ENCODE measurements at places on chromosomes 1 and 21.
A peak's percentile ranks its signal among the peaks of the same experiment; 100 is the strongest.

DNA sequence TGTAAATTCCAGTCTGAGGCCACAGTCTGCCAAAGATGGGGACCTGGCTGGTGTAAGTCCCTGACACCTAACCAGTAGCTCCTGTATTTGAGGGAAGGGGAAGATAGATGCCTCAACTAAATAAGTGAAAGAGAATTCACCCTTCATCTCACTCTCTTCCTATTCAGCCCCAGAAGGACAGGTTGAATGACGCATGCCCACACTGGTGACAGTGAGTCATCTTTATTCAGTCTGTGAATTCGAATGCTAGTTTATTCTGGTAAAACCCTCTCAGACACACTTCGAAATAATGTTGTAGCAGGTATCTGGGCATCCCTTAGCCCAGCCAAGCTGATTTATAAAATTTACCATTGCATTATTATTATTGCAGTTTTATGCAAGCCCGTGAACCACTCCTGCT lies 617.0 kb upstream of the PRMT6 start:
- DNase-seq, result no peak

- DNase-seq, result no peak
Measured at GRCh38 chr1:14220811-14221210, 377.7 kb upstream of the KAZN start.

DNA sequence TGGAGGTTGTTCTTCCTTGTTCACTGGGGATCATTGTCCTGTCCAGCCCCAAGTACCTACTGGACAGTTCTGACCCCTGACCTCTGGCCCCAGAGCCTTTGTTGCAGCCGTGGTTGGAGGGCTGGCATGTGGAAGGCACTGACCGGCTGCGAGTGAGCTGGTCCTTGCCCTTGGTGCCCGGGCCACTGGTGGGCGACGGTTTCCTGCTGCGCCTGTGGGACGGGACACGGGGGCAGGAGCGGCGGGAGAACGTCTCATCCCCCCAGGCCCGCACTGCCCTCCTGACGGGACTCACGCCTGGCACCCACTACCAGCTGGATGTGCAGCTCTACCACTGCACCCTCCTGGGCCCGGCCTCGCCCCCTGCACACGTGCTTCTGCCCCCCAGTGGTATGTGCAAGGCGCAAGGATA lies 11.4 kb downstream of the TIE1 start:
- no peak for DNase-seq

- DNase-seq, result peak; percentile 47
Measured at GRCh38 chr1:226912587-226913176, 27.4 kb upstream of the COQ8A start.

DNA sequence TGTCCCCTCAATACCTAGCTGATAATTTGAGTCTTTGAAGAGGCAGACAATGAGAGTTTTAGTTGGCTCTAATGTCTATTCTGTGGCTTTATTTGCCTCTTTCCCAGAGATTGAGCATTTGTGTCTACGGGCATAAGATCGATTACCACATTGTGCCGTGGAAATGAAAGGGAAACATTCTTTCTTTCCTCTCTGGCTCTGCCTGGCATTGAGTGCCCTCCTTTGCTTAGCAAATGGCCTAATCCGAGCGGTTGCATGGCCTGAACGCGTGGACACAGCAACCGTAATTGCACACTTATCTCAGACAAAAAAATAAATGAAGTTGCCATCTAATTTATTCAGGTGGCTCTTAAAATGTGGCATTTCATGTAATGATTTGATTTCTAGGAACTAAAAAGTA lies 247.9 kb downstream of the ADGRL2 start:
- DNase-seq, result no peak

DNA sequence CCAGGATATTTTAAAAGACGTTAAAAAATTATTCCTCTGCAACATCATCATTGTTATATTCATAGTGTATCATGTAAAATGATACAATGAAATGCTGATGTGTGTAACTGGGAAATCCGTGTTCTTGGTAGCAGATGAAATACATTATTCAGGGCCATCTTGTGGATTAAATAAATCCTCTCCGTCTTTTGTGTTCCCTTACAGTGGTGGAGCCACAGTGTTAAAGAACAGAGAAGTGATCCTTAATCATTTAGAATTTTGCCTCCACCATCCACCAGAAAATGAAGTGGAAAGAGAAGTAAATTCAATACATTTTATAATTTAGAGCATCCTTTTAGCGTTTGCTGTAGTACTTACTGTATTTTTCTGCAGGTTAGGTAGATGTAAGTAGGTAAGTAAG lies 1.3 kb downstream of the DYRK3 start:
- DNase-seq, result no peak

DNA sequence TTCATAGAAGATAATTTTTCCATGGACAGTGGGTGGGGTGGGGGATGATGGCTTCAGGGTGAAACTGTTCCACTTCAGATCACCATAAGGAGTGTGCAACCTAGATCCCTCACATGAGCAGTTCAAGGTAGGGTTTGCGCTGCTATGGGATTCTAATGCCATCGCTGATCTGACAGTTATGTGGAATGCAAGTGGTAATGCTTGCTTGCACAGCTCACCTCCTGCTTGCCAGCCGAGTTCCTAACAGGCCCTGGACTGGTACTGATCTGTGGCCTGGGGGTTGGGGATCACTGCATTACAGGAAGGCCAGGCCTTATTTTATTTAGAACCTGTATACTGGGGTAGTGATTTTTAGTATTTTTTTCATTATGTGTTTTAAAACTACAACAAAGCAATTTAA lies 22.0 kb downstream of the MAN1A2 start:
- no peak for DNase-seq

- no peak for DNase-seq
Measured at GRCh38 chr1:59061876-59062275, 235.0 kb upstream of the FGGY start.

DNA sequence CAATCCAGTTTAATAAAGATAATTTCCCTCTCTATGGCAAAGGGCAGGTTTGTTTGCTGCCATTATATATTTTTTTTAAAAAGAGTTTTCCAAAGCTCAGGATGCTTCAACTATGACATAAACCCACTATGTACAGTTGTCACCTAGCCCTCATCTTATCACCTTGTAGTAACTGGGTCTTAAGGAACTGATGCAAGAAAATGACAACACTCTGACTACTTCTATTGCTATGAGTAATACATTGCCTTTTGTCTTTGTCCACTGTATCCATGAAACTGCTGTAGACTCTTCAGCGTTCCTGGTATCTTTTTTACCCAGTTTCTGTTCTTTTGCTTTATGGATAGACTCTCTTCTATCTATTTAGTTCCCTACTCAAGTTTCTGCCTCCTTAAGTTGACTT lies 586.5 kb downstream of the NEGR1 start:
- no peak for DNase-seq

- DNase-seq, result no peak
Measured at GRCh38 chr1:7768583-7768982, 2.5 kb upstream of the VAMP3 start.

GRCh38 chr1:56060906-56061305 lies 518.5 kb downstream of the PLPP3 start:
- no peak for DNase-seq

- no peak for DNase-seq
Measured at GRCh38 chr1:244344001-244344400, 107.7 kb downstream of the ADSS2 start.

DNA sequence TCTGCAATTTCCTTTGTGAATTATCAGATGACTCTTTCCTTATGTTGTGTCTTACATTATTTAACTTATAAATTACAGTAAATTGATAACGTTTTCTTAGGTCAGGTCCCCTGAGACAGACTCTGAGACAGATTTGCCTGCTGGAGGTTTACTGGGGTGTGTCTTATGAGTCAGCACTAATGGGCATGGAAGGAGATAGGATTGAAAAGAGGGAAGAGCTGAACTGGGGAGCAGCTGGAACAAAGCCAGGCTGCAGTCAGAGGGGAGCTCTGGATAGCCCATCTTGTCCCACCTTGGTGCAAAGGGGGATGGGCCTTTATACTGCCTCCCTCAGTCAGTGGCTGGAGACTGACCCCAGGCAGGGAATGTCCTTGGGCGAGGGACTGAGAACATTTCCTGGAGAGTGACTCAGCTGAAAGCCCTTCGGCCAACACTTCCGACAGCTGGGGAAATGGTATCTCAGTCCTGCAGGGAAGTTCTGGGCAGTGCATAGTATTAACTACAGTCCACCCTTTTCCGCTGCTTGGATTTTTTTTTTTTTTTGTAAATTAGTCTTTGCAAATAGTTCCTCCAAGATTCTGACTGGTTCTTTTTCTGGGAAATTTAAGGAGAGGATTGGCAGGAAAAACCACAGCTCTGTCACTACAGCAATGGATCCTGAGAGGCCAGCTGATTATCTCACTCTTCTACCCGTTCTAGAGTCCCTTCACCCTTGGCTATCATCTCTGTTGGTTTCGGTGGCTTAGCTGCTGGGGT lies 39.1 kb upstream of the CDC42BPA start:
- no peak for DNase-seq

GRCh38 chr1:183580281-183580682 lies 10.0 kb downstream of the NCF2 start:
- DNase-seq, result no peak

DNA sequence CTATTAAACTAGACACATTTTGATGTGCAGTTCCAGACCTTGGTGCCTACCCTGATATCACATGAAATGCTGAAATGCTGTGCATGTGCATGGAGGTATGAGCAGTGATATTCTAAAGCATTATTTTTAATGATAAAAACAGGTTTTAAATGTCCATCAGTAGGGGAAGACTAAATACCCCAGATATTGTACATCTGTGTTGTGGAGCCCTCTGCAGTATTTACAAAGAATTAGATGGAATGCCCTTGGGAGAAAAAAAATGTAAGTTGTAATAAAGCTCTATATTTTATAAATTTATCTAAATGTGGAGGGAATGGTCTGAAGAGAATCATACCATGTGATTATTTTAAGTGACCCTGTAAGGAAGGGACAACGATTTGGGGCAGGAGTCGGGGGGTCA lies 39.1 kb upstream of the IGSF5 start:
- no peak for DNase-seq

GRCh38 chr1:3504822-3505153 lies 50.3 kb downstream of the ARHGEF16 start:
- no peak for DNase-seq

DNA sequence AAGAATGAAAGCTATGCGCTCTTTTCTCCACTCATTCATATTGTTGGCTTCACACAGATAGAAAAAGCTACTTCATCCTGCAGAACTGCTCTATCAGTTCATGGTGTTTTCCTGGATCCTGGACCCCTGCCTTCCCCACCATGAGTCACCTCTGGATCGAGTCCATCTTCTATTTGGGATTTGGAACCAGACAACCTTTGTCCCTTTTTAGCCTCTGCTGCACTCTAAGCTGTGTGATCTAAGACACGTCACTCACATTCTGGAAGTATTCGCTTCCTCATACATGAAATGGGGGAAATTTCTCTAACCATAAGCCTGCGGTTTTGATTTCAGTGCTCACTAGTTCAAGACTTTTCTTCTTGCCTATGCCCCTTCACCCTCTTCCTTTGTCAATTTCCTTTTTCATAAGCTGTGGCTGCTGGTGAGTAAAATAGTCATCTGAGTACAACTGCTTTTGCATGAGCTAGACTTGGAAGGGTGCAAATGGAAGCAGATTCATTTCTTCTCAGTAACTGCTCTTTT lies 14.1 kb upstream of the DEGS1 start:
- no peak for DNase-seq

- DNase-seq, result no peak
Measured at GRCh38 chr1:186945146-186945545, 116.4 kb downstream of the PLA2G4A start.

DNA sequence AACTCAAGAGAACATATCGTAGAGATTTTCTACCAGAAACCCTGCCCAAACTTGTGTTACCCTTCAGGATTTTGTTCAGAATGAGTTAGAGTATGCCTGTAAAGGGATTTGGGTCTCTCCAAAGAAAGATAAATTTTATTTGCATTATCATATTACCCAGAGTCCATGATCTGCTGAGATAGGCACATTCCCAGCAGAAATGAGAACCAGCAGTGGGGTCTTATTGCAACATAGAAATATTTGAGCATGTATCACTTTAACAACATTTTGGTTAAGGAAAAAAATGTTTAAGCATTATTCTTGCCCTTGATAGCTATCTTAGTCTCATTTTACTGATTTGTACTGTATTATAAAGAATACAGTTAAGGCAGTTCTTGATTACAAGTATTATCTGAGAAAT lies 10.6 kb downstream of the VCAM1 start:
- DNase-seq, result no peak

DNA sequence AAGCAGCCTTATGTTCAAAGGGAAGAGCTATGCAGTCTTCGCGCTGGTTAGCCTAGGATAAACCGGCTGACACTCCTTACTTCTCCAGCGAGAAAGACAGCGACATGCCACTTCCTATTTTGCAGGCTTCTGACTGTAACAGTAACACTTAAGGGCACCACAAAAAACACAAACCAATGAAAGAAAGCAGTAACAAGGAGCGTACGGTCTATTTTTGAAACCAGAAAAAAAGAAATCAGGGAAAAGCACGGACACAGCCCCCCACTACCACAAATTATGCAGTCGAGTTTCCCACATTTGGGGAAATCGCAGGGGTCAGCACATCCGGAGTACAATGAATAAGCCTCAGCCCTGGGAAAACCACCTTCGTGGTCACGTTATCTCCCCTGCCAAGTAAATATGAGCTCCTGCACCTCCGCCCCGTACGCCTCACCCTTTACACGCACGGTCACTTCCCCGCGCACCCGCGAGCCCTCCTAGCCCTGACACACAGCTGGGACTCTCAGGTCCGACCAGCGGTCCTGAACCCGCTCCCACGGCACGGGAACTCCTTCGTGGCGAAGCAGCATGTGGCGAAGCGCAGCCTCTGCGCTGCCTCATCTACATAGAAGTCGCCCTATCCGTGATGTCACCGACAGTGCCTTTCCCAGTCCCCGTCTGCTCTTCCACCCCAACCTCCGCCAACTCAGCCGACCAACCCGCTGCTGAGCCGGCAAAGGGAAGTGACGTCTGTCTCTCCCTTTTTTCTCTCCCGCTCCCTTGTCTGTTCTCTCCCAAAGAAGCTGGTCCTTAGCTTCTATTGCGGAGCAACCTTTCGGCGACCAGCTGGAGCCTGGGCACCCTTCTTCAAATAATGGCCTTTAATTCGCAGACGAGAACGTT lies 40.9 kb upstream of the PPIAL4F start:
- peak; percentile 67 for DNase-seq

GRCh38 chr1:11634365-11635192 lies 19.6 kb downstream of the FBXO2 start:
- DNase-seq, result no peak

GRCh38 chr1:244187310-244187709 lies 136.2 kb downstream of the ZBTB18 start:
- DNase-seq, result no peak

GRCh38 chr1:223708651-223709268 lies 3.6 kb upstream of the CAPN2 start:
- no peak for DNase-seq

GRCh38 chr1:220691053-220691684 lies 1.0 kb downstream of the C1orf115 start:
- DNase-seq, result no peak

- DNase-seq, result peak; percentile 63
Measured at GRCh38 chr1:1344655-1345361, 4.4 kb downstream of the DVL1 start.

- no peak for DNase-seq
Measured at GRCh38 chr1:7325254-7325653, 445.8 kb upstream of the VAMP3 start.
